ENCODE measurements at places on chromosomes 16 and 17.
A peak's percentile ranks its signal among the peaks of the same experiment; 100 is the strongest.

DNA sequence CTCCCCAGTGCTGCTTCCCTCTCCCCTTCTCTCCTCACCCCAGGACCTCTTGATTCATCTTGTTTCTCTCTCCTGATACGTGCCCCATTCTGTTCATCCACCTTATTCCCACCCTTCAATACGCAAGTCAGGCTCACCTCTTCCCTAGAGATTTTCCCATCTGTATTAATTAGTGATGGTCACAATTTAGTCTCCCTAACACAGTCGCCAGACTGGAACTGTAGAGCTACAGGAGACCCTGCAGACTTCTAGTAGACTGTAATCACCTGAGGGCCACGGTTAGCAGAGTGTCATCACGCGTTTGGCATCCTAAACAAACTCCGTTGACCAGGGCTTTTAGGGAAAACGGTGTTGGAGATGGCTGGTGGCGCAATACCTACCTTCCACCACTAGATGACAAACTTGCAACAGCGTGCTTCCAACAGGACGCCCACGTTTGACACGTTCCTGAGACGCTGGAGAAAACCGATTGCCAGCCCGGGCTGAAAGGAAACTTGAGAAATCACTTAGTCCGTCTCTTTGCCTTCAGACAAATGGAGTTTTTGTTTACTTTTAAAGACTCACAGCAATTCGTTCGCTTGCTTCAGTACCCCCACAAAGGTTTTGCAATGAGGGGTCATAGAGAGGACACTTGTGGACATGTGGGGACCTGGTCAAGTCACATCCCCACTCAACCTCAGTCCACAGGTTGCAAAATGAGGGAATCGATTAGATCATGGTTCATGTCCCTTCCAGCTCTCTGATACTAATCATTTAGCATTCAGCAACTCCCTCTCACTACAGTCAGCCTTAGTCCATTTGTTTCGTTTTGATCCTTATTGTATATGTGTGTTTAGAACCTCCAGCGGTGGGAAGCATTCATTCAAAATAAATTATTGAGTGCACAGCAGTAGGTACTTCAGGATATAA lies 20.6 kb downstream of the MYL4 start:
- DNase-seq, result peak; percentile 47

DNA sequence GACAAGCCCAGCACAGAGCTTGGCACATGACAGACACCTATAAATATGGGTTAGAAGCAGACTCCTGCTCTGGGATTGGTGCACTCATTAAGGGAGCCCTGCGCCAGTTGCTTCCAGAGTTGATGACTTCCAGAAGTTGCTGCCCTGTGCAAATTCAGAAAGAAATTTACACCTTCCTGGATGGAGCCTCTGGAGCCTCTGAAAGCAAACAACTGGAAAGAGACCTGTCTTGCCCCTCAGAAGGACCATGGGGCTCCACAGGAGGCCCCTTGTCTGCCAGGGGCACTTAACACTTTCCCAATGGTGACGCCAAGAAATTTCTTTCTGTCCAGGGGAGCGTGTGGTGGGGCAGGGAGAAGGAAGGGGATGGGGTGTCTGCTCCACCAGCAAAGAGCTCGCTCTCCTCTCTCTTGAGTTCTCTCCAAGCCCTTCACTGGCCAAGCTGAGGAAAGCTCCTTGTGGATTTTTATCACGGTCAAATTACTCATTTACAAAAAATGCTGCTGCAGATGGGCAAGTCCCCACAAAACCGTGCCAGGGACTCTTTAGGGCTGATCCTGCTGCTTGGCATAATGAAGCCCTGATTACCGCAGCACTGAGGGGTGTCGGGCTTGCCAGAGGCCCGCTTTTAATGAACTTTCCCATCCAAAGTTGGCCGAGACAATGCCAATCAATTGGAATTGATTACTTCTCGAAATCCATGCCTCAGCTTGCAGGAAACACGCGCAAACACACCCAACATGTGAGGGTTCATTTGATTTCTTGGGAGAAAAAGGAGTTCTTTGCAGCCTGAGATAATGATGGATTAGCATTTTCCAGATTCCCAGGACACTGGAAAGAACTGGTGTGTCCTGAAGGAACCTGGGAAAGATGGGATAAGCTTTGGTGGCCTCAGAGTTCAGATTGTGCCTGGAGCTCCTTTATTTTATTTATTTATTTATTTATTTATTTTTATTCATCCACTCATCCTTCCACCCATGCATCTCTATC lies 583.6 kb upstream of the CDH5 start:
- no peak for DNase-seq

DNA sequence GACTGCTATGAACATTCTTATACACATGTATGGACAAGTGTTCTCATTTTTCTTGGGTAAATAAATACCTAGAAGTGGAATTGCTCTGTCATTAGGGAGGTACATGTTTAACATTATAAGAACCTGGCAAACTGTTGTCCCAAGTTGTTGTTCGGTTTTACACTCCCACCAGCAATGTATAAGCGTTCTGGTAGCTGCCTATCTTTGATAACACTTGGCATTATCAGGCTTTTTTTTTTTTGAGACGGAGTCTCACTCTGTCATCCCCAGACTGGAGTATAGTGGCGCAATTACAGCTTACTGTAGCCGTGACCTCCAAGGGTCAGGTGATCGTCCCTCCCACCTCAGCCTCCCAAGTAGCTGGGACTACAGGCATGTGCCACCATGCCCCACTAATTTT lies 16.3 kb downstream of the ATAD5 start:
- DNase-seq, result no peak

DNA sequence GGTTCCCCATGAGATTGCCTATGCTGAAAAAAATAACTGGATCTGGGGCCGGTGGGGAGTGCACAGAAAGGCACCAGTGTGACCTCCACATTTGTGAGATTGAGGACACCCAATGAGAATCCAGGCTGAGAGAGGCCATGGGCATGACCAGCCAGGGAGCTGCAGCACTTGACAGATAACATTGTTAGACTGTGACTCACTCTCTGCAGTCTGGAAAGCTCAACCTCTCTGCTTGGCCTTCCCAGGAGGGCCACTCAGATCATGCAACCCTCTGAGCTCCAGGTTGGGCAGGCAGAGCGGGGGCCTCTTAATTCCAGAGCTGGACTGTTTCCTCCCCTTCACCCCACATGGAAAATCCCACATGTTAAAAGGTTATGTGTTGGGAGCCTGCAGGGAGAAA lies 30.1 kb downstream of the FZD2 start:
- no peak for DNase-seq

- DNase-seq, result no peak
Observed at GRCh38 chr17:44268709-44269534, 987 bp upstream of the SLC4A1 start.

- DNase-seq, result no peak
Observed at GRCh38 chr16:9016824-9017223, 53.1 kb upstream of the USP7 start.

- no peak for DNase-seq
Observed at GRCh38 chr16:51592535-51593300, 441.6 kb upstream of the SALL1 start.

- DNase-seq, result peak; percentile 18
Observed at GRCh38 chr17:8941980-8942622, 23.4 kb downstream of the PIK3R5 start.

All from effector CD8-positive, alpha-beta T cell (primary cell).